AG09319 (cell line): ENCODE measurements at places on chromosomes 2 and 18.

GRCh38 chr2:234795272-234795920, 156.4 kb upstream of the SH3BP4 start:
- DNase-seq = no peak

GRCh38 chr2:95667480-95667879, 75.7 kb downstream of the TRIM43 start:
- DNase-seq = no peak

DNA sequence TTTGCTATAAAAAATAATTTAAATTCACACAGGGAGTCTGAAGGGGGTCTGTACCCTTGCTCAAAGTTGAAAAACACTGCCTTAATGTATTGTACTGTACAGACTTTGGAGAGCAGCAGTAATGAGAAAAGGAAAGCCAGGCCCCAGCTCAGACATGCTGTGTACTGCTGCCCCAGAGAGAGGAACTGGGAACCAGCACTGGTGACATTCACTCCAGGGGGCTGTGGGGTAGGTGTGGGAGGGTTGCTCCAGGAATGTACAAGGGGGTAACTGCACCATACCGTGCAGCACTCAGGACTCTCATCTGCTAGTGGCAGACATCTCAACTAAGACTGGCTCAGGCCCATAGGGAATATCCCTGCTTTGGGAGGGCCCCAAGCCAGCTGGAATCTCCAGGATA, 146.0 kb upstream of the RMP24 start:
- DNase-seq = no peak

DNA sequence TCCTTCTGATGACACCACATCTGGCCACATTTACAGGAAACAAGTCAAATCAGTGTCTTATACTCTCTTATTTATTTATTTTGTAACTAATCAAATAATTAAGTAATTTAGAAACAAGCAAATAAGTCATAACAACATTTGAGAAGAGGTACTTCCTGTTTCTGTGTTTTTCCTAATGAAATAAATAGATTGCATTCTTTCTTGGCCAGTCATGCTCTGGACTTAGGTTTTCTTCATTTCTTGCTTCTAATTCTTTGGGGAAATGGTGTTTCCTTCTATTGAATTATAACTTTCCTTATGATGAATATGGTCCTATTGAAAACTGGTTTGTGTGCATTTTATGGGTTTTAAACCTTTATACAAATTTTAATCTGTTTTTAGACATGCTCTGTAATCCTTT, 546.4 kb downstream of the LRRTM4 start:
- no peak for DNase-seq

GRCh38 chr2:55712477-55713060, 18.9 kb upstream of the PNPT1 start:
- DNase-seq = no peak

DNA sequence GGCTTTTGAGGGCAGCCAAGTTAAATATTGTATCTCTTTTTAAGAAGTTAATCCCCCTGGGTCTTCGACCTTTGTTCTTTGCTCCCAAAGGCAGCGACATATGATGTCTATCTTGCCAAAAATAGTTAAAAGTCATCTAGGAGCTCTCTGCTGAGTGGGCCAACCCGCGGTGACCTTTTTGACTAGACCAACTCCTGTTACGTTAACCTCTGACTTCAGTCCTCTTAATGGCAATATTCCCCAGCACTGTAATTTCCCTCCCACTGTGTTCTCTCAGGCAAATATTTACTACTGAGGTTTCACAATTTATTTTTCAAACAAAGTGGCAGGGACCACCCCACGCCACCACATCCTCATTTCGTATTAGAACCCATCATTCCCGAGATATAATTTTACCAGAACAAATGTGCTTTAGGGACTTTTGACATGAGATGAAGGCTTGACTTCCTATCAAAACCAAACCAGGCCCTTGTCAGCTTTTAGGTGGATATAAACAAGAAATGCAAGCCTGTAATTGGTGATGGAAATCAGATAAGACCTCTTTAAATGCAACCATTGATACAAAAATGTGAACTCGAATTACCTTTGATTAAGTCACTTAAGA, 764.7 kb downstream of the SATB2 start:
- DNase-seq = no peak
